ENCODE measurements at places on chromosomes 12 and 14.

GRCh38 chr14:105476097-105476830 is 1.6 kb downstream of the CRIP2 start:
- DNase-seq: no peak

GRCh38 chr12:123934016-123934620 is 38.5 kb downstream of the CCDC92 start:
- DNase-seq: no peak

DNA sequence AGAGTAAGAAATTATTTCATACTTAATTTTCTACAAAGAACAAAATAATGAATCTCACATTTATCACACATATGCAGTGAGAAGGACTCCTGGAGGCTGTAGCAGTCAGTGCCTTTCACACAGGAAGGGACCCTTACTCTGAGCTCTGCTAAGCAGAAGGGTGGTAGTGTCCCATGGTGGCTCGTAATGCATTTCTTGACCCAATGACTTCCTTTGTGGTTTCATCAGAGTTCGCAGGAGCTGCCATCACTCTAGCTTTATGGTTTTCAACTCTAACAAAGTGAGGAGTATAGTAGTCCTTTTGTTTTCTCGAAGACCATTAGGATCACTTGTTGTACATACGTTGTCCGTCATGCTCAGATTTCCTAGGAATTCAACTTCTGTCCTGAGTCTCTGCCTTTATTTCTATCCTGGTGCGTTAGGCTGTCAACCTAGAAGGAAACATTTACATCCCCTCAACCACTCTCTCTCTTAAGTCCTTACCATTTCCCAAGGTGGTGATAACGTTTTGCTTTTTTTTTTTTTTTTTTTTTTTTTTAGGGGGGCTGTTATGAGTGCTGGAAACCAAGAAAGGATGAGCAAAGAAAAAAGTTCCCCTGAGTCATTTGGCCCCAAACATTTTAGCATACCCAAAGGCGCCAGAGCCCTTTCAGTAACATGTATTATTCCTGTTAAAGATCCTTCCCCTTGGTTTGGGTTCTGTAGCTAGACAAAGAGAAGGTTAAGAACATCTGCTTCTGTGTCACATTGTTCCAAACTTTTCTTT is 37.2 kb downstream of the GABARAPL1 start:
- DNase-seq: no peak

GRCh38 chr12:25269701-25270100 is 19.0 kb upstream of the KRAS start:
- DNase-seq: no peak

GRCh38 chr12:125954362-125954761 is 889.1 kb downstream of the AACS start:
- no peak for DNase-seq

DNA sequence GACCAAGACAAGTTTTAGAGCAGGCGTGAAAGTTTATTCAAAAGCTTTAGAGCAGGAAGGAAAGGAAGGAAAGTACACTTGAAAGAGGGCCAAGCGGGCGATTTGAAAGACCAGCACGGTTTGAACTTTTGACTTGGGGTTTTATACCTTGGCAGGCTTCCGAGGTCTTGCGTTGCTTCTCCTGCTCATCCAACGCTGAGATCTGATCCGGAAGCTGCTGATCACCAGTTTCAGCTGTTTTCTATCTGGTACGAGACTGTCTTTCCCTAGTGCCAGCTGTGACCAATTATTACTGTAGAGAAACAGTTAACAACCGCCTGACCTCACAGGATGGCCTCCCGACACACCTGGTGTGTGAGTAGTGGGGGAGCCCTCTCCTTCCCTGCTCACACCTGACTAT is 20.6 kb upstream of the SNRPF start:
- DNase-seq: peak; percentile 60

DNA sequence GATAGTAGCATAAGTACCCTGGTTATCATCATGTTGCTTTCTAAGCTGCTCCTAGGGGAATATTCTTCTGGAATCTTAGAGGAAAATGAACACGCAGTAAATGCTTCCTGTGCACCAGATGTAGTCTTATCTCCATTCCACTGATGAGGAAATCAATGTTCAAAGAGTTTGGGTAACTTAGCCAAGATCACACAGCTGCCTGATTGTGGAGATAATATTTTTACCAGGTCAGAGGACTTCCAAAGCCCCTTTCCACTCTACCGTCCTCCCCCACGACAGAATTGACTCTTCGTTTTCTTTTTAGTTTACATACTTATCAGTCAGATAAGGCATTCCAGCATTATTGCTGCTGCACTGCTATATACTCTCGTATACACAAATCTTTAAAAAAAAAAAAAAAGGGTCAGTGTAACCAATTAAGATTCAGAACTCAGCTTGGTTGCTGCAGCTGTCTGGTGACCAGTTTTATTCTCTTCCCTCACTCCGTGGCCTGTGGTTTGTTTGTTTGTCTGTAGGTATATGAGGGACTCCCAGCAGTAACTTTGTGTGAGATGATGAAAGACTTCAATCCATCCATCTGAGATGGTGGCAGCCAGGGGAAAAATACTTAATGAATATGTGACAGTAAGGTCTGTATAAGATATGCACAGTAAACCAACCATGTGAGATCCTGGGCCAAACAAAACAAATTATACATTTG is 110.5 kb downstream of the TGFB3 start:
- peak; percentile 69 for DNase-seq

DNA sequence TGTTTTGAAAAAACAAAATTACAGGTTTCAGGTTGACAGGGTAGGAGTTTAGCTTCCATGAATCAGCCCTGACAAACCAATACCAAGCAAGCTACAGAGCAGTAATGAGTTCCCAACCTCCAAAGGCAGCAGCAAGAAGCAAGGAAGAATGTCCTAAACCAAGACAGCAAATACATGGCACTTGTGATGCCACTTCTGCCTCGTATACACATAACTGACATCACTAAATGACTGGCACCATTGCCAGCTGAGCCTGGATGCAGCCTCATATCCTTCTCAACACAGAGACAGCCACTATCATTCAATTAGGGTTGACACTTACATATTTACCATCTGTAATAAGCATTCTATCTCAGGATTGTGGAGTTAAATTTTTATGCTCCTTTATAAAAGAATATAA is 35.0 kb upstream of the MDM1 start:
- DNase-seq: no peak

DNA sequence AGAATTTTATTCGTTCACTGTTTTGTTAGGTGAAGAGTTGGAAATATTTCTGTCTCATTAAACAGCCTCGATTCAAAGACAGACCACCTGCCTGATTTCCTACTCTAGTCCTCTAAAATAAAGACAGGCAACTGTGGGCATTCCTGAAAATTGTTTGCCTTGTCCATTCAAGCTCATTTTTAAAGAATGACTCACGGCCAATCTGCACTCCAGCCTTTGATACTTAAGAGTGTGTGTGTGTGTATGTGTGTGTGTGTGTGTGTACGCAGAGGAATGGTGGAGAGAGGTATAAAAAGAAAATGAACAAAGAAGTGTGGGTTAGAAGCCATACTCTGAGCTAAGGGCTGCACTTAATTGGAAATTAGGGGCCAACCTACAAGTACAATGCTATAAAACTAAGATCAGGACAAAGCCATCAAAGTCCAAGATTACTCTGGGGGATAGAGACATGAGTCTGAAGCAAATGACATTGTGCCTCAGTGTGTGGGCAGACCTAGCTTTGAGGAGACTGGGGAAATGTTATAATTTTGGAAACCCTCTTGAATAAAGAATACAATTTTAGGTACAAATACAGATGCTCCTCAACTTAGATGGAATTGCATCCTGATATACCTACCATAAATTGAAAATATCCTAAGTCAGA is 45.6 kb upstream of the SOCS2 start:
- DNase-seq: no peak

DNA sequence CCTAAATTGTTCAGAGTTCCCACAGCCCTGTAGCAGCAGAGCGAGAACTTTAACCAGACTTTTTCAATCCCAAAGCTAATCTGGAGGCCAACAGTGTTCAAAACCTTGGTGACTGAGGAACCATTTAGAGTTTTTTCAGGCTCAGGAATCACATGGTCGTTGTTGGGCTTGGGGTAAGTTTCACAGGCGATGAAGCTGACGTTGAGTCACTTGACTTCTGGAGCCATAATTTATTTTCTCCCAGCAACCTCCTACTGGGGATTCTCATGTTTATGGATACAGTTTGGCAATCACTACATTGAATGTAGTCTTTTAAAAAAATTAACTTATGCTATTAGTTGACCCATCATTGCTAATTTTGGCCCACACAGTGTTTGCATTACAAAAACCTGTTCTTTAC is 34.5 kb downstream of the SSPN start:
- DNase-seq: no peak

GRCh38 chr12:116130431-116130830 is 147.1 kb downstream of the MED13L start:
- no peak for DNase-seq

DNA sequence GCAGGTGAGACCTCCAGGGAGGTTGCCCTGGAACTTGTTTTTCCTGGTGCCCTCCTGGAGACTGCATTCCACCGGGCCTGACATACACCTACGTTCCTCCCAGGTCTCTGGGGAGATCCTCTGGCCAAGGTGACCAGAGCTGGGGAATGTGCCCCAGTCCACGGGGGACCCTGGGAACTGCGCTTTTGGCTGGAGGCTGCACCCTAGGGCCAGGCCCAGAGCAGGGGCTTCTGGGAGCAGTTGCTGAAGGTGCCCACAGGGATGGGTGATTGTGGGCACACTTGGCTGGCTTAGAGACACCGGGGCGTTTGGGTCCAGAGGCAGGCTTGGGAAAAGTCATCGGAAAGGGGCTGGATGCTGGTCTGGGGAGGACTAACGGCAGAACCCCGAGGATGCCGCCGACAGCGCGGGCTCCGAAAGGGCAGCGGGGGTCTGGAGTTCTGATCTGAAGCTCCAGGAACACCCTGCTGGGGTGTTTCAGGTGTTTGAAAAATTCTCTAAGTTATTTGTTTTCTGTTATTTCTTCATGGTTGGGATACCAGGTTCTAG is 36.5 kb upstream of the TDRD9 start:
- DNase-seq: no peak

GRCh38 chr14:34642595-34642994 is 12.6 kb upstream of the SNX6 start:
- DNase-seq: no peak

DNA sequence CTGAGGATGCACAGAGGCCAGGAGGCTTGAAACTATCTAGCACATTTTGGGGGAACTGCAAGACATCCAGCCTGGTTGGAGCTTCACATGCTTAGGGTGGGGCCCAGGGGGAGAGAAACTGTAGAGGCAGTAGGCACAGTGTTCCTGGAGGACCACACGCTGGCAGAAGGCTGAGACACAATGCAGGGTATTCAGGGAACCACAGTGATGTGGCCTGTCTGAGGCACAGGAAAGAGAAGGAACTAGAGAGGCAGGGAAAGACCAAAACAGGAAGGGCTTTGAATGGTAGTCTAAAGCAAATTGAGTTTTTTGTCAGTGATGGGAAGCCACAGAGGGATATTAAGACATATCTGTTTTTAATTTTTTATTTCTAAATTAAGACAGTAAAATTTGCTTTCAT is 100.2 kb upstream of the PRICKLE1 start:
- DNase-seq: no peak

DNA sequence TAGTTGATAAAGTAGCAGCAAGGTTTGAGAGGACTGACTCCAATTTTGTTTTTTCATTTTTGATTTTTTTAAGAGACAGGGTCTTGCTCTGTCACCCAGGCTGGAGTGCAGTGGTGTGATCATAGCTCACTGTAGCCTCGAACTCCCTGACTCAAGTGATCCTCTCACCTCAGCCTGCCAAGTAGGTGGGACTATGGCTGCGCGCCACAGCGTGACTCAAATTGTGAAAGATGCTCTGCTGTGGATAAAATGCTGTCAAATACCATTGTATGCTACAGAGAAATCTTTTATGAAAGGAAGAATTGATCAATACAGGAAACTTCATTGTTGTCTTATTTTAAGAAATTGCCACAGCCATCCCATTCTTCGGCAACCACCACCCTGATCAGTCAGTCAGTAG is 48.3 kb downstream of the SCN8A start:
- no peak for DNase-seq

DNA sequence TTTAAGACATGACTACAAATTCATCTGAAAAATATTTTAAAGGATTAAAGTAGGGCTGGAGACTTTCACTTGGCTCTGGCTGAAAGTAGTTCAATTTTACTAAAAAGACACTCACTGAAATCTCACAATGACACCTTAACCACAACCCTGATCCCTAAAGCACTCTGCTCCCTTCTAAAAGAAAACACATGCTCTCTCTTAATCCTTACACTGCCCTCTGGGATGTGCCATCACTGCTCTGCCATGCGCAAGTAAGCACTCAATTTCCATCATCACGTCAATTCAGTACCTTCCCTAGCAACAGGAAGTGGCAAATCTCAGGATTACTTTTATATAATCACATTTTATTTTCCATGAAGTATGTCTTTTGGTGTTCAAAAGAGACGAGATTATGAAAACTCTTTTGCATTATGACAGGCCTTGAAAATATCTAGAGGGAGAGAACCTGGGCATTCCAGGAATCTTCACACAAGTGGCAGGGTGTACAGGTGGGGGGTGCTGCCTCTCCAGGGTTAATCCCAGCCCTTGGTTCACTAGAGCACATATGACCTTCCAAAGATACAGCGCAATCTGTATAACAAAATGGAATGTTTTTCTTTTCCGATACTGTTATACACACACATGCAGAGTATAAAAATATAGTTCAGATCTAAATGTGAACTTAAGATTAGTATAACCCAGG is 7.3 kb downstream of the ATG14 start:
- no peak for DNase-seq

DNA sequence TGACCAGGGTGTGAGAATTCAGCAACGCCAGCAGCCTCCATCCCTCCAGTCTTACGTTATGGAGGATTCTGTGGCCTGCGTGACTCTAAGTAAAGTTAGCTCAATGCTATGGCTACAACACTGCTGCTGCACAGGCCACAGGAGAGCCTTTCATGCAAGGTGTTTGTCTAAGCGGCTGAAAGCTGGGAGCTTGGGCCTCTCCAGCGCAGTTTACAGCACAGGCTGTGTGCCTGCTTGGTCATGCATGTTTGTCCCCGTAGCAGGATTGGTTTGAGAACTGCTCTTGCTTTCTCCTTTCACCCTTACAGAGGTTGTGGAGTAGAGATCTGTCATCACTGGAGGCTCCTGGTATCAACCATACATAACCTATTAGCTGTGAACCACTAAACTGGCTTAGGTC is 113.1 kb upstream of the TMCC3 start:
- DNase-seq: no peak

GRCh38 chr12:49233842-49234526 is 30.9 kb upstream of the TUBA1C start:
- DNase-seq: peak; percentile 97

DNA sequence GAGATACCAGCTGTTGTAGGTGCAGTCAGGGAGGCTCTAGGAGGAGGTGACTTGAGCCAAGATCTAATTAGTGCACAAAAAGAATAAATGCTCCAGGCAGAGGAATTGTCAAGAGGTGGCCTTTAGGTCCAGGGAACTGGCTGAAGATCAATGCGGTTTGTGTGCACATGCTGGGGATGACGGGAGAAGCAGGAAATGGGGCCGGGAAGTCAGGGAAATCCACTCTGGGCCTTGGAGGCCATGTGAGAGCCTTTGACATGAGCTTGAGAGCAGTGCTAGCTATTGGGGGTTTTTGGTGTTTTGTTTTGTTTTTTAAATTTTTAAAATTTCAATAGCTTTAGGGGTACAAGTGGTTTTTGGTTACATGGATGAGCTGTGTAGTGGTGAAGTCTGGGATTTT is 67.4 kb downstream of the MVK start:
- no peak for DNase-seq

- no peak for DNase-seq
Observed at GRCh38 chr14:29320286-29320685, 553.7 kb downstream of the FOXG1 start.

GRCh38 chr12:88503281-88503703 is 77.0 kb downstream of the KITLG start:
- no peak for DNase-seq
